Activated CD8-positive, alpha-beta memory T cell treated with anti-CD3 and anti-CD28 coated beads, Interleukin-2, amount 50 U/mL, for 4 hours (primary cell): ENCODE measurements at places on chromosomes 3 and 15.

- no peak for DNase-seq
Measured at GRCh38 chr15:96457841-96458240, 127.3 kb downstream of the NR2F2 start.

GRCh38 chr15:63857461-63857856 is 23.7 kb upstream of the HERC1 start:
- no peak for DNase-seq

GRCh38 chr3:108441518-108441917 is 68.9 kb downstream of the MYH15 start:
- DNase-seq, result no peak

GRCh38 chr3:179181021-179181472 is 32.9 kb downstream of the PIK3CA start:
- no peak for DNase-seq

DNA sequence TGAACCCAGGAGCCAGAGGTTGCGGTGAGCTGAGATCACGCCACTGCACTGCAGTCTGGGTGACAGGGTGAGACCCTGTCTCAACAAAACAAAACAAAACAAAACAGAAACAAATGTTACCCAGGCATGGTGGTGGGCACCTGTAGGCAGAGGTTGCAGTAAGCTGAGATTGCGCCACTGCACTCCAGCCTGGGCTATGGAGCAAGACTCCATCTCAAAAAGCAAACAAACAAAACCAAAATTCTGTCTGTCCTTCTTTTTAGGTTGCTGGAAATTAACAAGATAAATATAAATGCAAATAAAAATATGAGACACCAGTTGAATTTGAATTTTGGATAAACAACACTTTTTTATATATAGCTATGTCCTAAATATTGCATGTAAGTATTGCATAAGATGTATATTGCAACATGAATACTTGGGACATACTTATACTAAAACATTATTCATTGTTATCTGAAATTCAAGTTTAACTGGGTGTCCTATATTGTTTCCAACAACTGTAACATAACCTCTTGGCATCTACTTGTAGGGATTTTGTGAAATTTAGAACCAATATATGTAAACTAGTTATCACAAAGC is 4.7 kb upstream of the CEP97 start:
- DNase-seq, result no peak

- no peak for DNase-seq
Measured at GRCh38 chr3:144181062-144181461, 209.4 kb downstream of the DIPK2A start.

- DNase-seq, result no peak
Measured at GRCh38 chr3:170735821-170736220, 134.2 kb downstream of the RPL22L1 start.

- DNase-seq, result no peak
Measured at GRCh38 chr3:75985432-75985831, 200.1 kb upstream of the ZNF717 start.

DNA sequence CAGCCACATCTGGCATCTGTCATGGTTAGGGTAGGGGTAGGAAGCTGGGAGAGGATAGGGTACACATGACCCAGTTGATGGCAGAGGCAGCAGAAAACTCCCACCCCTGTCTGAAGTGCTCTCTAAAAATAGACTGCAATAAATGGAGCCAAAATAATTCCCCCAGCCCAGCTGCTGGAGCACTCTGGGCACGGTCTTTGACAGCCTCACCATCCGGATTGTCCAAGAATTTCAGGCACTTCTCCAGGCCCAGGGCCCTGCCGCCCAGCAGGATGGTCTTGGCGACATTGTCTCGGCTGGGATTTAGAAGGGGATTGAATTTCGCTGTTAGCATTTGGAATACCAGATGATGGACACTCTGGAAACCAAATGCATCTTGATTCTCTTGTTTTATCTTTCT is 103.7 kb downstream of the IQSEC1 start:
- no peak for DNase-seq

- DNase-seq, result no peak
Measured at GRCh38 chr3:174270841-174271240, 588.3 kb upstream of the NAALADL2 start.

GRCh38 chr3:147807776-147808175 is 398.6 kb downstream of the ZIC1 start:
- DNase-seq, result no peak

GRCh38 chr3:58341376-58341775 is 8.7 kb downstream of the PXK start:
- DNase-seq, result no peak

GRCh38 chr3:53523346-53523745 is 28.9 kb downstream of the CACNA1D start:
- no peak for DNase-seq

DNA sequence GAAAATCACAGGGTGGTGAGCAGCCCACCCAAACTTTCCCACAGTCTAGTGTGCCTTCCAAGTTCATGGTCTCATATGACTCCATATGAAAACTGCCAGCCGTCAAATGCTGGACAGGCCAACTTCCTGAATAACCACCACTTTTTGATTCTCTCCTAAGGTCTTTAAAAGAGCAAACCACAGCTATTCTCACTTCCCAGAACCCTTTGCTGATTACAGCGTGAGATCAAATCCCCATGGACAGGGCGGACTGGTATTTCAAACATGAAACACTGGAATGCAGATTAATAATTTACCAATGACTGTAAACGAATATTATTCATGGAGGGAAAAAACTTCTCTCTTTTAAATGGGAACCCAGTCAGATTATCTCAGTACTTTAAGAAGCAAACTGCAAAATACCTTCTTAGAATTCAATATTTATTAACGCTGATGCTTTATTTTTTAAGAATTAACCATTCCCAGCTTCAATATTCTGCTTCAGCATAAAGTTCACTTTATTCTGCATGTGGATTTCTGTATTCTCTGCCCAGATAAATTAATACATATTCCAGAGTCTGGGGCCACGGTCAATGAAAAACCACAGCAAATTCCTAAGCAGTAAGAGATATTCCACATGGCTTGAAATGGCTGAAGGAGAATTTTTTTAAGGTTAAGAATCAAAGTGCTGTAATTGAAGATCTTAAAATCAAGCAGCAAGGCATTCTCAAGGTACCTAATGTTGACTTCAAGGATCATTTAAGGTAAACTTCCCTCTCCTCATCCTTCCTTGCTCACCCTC is 42.9 kb downstream of the MYO1E start:
- no peak for DNase-seq

DNA sequence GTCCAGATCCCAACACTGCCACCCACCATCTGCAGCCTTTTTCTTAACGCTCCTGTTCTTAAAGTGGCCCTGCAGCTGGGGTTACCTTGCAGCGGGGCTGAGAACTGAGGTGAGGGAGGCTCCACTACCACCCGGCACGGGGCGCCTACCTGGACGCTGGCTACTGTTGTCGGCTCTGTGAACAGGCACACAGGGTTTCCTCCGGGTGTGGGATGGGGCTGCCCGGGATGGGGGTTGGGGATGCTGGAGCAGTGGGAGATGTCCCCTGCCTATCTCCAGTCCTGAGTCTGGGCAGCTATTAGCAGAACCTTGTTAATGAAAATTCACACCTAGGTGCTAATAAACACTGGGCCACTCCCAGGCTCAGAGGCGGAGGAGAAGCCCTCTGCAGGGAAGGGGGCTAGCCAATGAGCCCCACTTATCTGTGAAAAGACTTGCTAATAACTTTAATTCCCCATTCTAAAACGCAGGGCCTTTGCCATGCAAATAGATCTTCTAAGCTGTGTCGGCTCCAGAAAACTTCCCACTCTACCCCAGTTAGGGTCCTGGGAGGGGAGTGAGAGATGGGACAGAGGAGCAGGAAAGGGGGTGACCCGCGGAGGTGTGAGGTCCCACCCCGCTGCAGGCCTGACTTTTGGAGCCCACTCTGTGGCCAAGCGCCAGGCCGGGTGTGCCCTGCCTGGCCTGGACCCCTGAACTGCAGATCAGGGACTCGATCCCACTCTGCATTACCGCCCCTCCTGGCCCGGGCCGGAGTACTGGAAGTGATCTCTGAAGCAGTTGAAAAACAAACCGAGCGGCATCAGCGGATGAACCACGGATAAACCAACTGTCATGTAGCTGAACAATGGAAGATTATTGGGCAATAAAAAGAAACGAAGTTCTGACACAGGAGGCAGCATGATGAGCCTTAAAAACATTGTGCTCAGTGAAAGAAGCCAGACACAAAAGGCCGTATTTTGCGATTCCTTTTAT is 3.1 kb downstream of the MESP1 start:
- no peak for DNase-seq

GRCh38 chr3:39108200-39108710 is 775 bp downstream of the TTC21A start:
- DNase-seq, result no peak

GRCh38 chr3:167288737-167289136 is 91.4 kb downstream of the ZBBX start:
- DNase-seq, result no peak

DNA sequence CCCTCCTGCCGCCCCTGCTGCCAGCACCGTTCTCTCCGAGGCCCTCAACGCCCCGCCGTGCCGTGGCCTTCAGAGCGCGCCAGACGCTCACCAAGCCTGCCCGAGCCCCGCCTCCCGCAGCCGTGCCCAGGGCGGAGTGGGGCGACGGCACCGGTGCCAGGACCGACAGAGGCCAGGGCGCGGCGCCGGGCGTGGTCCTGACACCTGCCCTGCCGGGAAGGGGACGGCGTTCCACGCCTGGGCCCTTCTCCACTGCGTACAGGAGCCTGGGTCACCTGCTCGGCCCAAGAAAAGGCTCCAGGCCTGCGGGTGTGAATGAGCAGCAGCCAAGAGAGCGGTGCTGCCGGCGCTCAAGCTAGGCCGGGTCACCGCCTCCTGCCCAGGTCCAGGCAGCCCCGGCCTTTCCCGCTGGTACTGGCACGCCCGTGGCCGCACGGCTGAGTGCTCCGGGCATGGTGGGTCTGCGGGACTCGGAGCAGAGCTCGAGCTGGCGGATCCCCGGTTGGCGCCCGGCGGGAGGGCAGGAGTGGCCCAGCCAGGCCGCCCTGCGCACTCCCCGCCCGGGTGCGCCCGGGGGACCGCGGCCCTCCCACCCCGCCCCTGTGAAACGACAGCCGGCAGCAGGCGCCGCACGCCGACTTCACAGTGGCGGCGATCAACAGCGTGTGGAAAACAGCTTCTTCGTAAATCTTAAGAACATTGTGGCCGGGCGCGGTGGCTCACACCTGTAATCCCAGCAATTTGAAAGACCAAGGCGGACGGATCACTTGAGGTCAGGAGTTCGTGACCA is 4.2 kb downstream of the OCA2 start:
- peak; percentile 47 for DNase-seq

DNA sequence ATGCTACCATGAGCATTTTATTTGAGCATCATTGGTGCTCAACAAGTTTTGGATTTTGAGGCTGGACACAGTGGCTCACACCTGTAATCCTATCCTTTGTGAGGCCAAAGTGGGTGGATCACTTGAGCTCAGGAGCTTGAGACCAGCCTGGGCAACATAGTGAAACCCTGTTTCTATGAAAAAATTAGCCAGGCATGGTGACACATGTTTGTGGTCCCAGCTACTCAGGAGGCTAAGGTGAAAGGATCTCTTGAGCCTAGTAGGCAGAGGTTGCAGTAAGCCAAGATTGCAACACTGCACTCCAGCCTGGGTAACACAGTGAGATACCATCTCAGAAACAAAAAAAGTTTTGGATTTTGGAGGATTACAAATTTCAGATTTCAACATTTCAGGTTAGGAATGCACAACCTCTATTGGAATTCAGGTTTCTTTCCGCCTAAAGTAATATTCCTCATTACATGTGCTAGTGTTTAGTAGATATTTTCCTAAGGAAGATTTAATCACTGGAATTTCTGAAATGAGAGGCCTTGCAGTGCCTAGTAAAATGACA is 27.6 kb downstream of the CNOT10 start:
- no peak for DNase-seq

DNA sequence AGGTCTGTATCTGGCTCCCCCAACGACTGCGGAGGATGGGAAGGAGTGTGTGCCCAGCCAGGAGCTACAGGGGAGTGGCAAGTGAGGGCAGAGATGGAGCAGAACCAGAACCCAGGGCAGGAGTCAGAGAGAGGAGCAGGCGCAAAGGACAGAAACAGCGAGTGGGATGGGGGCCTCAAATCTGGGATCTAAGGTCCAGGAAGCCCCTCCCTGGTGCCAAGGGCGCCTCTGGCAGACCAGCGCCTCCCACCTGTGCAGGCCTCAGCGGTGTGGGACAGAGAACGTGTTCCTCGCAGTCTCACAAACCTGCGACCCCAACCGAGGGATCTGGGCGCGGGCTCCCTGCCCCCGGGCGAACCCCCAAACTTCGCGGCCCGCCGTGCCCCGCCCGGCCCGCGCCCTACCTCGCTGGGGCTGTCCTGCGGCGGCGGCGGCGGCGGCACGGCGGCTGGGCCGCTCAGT is 301 bp downstream of the PCBP4 start:
- no peak for DNase-seq

- DNase-seq, result no peak
Measured at GRCh38 chr3:73136941-73137340, 75.5 kb downstream of the EBLN2 start.

DNA sequence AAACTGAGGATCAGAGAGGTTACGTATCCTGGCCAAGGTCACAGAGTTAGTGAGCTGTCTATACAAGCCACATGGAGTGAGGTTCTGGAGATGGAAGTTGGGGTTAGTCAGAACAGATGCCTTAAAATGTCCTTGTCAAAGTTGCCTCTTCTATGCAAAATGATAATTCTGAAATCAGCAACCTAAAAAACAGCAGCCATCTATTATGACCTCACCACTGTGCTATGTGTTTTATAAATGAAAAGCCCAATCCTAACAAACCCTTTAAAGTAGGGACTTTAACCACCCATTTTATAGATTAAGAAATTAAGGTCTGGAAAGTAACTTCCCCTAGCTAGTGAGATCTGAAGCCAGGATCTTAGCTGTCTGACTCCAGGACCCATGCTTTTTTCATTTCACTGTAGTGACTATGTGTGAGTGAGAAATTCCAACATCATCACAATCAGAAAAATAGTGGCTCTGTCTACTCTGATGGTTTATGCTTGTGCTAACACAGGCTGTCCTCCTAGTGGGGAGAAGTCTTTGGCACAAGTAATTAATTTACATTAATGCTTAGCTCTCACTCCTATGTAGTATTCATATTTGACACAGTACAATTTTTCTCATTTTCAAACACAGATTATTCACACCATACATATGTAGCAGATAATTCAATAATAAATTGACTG is 143.6 kb downstream of the ANO10 start:
- no peak for DNase-seq

GRCh38 chr15:58701376-58701775 is 48.1 kb downstream of the ADAM10 start:
- DNase-seq, result no peak

DNA sequence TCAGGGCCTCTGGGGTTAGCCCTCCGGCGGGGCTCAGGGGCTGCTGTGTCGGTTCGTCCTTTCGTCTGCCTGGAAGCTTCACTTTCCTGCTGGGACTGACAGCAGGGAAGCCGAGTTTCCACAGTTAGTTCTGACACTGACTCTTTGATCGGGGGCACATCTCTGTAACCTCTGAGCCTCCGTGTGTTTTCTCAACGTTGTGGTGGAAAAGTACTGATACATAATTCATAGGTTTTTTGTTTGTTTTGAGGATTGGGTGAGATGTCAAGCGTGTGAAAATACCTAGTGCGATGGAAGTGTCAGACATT is 481 bp downstream of the AP4E1 start:
- DNase-seq, result no peak
